CD4-positive, alpha-beta T cell treated with Interleukin-21 for 1 hour (primary cell): ENCODE measurements at places on chromosomes 3 and 15.

DNA sequence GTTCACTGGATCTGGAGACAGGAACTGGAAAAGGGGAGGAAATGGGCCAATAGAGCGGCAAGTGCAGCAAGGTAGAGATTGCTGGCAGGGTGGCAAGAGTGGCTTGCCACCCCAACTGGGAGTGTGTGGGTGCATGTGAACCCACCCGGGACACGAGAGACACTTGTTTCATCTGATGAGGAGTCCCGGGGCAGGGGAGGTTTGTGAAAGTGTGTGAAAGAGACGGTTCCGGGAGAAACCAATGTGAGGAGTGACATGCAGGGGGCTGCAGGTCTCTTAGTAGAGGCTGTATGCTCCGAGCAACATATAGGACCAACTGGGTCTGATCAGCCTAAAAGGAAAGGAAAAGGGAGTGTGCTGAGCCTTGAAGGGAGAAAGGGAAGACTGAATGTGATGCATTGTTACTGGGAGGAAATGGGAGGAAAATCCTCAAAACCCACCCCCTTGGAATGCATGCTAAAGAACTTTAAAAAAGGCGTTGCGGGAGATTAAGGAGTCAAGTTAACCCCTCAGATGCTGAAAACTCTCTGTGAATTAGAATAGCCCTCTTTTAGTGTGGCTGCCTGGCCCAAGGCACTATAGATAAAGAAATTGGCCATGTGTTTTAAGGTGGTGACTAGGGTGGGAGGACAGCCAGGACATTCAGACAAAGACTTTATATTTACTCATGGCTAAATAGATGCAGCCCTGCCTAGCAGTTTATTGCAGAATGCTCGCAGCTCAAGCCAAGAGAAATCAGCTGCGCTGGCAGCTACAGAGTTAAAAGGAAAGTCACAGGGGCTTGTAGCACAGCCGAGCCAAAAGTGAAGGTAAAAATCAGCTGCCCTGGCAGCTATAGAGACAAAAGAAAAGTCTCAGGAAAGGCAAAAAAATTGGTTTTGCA is 9.1 kb upstream of the SLC9C1 start:
- no peak for DNase-seq

DNA sequence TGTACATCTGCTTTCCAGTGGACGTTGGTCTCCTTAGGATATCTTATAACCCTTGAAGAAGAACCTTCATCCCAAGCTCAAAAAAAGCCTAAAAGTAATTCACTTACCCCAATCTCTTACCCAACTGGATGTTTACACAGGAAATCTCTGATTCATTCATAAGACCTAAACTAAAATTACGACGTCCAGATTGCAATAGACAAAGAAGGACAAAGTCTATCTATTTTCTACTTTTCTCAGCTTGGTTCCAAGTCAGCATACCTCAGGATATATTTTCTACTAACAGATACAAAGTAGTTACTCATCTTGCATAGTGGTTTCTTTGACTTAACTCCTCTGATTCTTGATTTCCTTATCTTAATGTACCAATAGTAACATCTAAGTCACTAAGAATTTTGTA is 669.9 kb downstream of the OTOL1 start:
- DNase-seq = no peak

DNA sequence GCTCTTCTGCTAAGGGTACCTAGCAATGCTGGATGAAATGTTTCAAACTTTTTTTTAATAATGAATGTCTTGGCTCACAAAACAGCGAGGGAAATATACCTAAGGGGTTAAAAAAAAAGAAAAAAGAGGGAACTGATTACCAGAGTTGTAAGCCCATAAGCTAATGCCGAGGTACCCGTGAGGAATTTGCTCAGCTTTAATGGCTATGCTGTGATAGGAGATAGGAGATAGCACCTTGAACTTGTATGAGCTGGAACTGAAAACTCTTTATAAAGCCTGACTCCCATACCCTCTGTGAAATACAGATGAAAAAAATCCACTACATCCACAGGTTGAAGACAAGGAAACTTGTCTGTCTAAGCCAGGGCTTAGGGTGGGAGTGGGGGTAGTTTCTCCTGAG is 13.9 kb downstream of the GRAMD1C start:
- DNase-seq = no peak

DNA sequence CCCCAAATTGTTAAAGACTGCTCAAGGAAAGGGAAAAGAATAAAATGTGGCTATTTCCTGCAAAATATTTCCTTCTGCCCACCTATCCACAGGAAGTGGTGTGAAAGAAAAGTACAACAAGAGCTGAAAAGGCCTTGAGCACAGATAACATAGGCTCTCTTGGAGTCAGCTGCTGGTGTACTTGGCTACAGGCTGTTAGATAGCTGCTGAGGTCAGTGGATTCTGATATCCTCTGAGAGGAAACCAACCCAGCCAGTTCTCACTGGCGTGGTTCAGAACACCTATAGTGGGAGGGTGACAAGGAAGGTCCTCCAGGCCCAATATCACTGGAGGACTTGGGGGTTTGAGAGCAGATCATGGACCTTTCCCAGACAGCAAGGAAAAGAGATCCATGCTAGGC is 124.4 kb upstream of the GAP43 start:
- DNase-seq = no peak

GRCh38 chr3:183185696-183186095 is 23.2 kb upstream of the LAMP3 start:
- DNase-seq = no peak

GRCh38 chr3:117628823-117629291 is 919.3 kb downstream of the TUSC7 start:
- no peak for DNase-seq

- no peak for DNase-seq
These were observed 1.7 kb upstream of the SNRPA1 start for GRCh38 chr15:101296418-101297405.

DNA sequence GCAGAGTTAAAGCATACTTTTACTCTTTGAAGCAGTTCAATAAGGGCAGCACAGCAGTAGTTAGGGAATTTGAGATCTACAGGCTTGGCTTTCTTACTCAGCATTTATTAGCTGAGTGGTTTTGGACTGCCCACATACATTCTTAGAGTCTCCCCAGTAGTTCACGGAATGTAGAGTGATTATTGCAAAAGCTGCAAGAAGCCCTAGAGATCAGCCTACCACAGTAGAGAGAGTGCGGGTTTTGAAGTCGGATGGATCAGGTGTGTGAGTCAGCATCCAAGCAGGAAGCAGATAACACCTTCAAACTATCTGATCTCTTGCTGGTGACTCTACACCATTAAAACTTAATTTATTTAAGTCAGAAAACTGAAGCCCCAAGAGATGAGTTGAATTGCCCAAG is 171.9 kb downstream of the SYNPR start:
- no peak for DNase-seq

DNA sequence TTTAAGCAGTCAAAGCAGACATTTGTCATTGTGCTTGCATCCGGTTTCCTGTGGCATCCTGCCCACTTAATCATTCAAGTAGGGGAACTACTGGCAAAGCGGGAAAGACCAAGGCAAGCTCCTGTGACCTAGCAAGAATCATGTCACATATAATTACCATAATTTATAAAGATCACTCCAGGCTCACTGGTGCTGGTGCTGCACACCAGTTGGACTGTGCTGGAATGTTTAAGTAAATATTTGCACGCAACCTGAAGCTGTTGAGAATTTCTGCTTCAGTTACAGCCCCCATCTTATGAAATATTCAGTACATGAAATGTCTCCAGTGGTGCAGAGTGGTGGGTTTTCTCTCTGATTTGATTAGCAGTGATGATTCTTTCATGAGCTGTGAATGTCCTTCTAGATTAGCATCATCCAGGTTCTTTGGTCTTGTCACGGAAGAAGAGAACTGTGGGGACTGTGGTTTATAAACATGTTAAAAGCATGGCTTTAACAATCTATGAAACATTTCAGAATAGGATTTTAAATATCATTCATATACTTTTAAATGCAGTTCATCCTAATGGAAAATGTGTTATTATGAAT is 621.3 kb upstream of the EPHA6 start:
- no peak for DNase-seq

DNA sequence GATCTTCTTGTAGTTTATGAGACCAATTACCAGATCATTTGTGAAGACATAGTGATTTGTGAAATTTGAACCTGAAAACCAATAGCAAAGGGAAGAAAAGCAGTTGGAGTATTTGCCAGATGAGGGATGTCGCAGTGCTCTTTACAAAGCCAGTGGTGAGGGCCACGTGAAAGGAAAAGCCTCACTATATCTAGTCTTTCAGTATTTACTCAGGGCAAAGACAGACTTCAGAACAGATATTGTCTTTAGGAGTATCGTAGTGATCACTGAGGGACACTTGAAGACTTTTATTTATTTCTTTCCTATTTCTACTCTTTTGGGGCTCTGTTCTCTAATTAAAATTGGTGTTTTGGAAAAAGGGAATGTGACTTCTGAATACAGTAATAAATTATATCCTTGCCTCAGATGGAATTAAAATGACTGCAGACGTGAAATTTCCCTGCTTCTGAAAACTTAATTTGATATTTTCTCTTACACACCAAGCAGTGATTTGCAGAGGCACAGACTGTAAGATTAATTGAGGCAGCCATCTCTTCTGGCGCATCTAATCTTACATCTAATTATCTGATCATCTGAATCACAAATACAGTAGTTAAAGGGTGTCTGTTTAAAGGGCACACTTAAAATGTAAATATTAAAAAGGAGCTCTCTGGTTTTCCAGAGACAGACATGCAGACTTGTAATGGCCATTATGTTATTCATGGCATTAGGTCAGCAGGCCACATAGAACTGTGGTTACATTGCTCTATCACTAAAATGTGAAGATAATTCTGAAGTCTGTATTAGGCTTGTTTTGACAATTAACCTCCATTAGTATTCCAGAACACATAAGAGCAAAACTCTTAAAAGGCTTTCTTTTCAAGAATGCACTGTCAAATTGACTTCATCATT is 193.0 kb upstream of the GOLIM4 start:
- no peak for DNase-seq

DNA sequence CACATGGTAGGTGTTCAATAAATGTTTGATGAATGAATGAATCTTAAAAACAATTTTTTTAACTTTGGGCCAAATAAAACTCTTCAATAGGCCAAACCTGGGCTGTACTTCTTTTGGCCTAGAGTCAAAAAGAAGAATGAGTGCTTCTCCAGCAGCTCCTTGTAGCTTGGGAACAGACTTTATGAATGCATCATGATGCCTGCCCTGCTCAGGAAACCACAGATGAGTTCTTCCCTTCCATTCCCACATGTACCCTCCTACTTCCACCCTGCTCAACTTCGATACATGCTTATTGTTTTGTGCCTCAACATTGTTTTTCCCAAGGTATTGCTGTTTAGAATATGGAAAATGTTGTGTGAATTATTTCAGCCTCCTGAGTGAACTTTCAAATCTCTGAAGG is 87.0 kb downstream of the FILIP1L start:
- DNase-seq = no peak

- DNase-seq = no peak
These were observed 6.9 kb downstream of the PLXND1 start for GRCh38 chr3:129599607-129600006.

- DNase-seq = no peak
These were observed 62.8 kb upstream of the C3orf80 start for GRCh38 chr3:160162440-160162839.

DNA sequence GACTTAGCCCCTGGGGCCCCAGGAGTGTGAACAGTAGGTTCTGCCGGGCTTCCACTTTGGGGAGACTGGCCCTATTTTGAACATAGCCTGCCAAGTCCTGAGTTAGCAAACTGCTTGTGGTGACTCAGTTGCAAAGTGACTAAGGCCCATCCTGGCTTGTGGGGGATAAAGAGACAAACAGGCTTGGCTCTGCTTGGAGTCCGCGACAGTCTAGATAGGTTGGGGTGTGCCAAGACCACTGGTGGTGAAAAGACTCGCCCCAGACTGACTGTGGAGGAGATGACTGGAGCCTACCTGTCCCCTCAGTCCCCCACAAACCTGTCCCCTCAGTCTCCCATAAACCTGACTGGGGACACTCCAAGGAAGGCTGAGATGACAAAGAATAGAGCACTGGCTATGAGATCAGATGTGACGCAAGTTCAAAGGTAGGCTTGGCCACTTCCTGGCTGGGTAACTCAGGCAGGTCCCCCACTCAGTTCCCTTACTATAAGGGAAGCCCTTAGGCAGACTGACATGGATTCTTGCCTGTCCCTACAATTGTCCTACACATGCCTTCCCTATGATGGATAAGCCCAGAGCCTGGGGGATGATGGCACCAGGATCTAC is 4.3 kb downstream of the DNASE1L3 start:
- no peak for DNase-seq

- DNase-seq = no peak
These were observed 313.3 kb downstream of the SATB1 start for GRCh38 chr3:18111796-18112232.

GRCh38 chr15:84400820-84401219 is 165.2 kb downstream of the GOLGA6L4 start:
- DNase-seq = no peak

DNA sequence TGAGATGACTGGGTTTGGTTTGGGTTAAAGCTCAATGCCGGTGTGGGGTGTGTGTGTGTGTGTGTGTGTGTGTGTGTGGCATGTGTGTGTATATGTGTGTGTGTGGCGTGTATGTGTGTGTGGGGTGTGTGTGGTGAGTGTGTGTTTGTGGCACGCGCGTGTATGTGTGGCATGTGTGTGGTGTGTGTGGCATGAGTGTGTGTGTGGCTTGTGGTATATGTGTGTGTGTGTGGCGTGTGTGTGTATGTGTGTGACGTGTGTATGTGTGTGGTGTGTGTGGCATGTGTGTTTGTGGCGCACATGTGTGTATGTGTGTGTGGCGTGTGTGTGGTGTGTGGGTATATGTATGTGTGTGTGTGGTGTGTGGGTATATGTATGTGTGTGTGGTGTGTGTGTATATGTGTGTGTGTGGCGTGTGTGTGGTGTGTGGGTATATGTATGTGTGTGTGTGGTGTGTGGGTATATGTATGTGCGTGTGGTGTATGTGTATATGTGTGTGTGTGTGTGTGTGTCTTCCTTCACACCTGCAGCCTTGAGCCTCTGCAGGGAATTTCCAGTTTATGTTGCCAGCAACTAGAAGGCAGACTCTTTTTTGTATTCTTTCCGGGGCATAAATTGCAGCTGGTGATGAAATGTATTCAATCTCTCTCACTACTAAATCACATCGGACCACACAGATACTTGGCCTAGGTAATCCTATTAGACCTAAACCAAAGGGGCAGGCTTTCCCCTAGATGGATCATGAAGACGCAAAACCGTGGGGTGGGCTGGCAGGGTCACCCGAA is 34.8 kb downstream of the CHRD start:
- no peak for DNase-seq

- DNase-seq = no peak
These were observed 1061.2 kb downstream of the FHIT start for GRCh38 chr3:60190073-60190472.

DNA sequence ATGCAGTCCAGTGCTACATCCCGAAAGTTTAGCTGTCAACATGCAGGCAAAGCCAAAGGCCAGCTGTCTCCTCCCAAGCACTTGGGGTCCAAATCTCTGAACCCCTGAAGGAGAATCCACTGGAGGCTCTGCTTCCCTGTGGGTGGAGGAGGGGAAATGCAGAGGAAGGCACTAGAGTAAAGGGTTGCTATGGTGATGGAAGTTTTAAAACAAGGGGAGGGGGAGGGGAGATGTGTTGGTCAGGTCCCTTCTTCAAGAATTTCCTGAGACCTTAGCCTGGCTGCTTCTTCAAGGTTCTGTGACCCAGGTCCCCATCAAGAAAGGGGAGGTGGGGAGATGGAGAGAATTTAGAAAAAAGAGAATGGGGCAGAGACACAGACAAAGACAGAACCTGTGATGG is 2.3 kb downstream of the CAMKV start:
- no peak for DNase-seq
